ENCODE measurements at places on chromosomes 16 and 17.
A peak's percentile ranks its signal among the peaks of the same experiment; 100 is the strongest.

DNA sequence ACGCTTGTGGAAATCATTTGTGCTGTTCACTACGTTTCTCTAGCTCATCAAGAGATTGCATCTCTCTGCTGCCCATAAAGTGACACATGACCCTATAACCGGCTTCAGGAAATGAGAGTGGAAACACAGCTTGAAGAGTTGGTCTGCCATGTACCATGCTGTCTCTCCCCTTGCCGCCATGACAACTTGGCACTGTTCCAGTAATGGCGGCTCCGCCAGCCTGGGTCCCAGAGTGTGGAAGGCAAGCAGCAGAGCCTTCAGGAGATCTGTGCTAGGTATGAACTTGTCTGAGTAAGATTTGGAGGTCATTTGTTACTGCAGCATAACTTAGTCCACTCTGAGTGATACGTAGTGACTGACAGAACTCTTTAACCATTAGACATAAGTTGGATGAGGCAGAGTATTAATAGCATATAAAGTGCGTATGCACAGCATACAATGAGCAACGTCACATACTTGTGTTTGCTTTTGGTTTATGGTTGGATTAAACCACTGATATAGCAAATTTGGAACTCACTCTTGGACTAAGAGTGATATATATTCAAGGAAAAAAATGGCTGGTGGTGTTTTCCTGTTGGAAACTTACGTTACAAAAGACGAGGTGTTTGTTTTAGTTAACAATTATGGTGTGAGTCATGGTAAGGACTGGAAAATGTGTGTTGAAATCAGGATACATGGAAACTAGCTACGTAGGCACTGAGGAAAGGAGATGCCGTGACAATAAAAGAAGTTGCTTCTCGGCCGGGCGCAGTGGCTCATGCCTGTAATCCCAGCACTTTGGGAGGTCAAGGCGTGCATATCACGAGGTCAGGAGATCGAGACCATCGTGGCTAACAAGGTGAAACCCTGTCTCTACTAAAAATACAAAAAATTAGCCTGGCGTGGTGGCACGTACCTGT, 24.4 kb upstream of the PMP22 start:
- no peak for DNase-seq

DNA sequence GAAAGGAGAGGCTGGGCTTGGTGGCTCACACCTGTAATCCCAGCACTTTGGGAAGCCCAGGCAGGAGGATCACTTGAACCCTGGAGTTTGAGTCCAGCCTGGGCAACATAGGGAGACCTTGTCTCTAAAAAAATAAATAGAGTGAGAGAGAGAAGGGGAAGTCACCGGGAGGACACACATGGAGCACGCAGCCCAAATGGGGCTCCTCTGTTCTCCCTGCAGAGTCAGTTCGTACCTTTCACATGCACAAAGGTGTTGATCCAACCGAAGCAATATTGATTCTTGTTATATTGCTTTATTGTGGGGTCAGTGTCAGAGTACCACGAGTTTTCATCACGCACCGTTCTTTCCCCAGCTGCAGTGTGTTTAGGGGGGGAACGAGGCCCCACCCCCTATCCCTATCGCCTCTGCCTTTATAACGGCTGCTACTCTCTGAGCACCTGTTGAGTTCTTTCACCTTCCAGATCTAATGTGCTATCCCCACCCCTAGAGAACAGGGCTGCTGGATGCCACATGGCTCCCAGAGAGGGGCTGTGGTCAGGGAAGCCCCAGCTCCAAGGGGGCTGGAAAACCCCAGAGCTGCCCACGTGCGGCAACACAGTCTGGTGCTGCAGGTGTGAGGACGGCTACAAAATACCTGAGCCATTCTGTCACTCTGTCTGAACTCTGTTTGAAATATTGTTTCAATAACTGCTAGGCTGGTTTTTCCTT, 1.0 kb upstream of the TMEM235 start:
- DNase-seq: no peak

DNA sequence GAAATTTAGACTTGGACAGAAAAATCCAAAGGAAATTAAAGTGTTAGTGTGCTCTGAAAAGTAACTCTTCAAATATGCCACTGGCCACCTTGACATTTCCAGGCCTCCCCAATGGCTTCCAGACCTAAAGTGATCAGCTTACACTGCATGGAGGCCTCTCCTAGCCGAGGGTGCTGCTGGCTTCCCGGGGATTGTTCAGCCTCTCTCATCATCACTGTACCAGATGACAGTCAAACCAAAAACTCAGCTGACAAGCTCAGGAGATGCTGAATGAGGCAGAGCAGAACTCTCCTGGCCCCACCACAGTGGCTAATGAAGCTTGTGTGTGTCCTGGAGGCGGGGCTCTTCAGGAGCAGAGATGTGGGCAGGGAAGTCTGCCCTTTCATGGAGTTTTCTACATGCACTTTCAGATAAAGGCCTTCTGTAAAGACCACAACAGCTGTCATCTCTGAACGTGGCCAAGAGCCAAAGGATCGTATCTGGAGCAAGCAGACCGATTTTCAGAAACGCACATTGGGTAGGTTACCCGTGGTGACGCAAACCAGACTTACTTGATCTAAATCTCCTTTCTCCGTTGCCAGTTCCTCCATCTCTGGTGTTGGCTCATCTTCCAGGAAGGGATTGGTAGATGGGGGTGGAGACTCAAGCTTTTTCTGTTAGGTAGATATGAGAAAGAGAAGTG, 113.3 kb downstream of the VPS53 start:
- DNase-seq: peak; percentile 76

DNA sequence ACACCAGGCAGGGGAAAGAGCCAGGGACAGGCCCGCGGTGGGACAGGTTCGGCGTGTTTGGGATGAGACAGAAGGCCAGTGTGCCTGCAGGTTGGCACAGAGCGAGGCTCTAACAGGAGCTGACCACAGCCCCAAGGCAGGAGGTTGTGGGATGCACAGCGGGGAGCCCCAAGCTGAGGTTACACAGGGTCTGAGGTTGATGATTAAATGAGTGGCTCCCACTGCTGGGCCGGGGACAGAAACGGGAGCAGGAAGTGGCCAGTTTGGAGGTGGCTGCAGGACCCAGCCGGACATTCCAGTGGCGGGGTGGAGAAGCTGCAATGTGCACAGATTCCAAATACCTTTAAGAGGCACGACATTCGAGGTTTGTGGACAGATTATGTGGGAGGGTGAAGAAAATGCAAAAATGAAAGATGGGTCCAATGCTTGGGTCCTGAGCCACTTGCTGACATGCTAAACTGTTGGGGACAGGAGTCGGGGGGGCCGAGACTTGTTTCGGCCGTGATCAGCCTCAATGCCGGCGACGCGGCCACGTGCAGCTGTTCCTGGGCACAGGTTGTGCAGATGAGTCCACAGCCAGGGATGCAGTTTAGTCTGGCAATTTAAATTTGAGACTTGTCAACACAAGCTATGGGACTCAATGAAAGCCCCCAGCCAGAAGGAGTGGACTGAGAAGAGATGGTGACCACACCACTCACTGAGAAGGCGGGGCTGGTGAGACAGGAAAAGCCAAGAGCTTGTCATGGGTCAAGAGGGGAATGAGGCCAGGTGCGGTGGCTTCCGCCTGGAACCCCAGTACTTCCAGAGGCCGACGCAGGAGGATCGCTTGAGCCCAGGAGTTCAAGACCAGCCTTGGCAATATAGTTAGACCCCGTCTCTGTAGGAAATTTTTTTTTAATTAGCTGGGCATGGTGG, 8.7 kb downstream of the ENPP7 start:
- no peak for DNase-seq

- DNase-seq: peak; percentile 42
Measured at GRCh38 chr17:39755554-39756379, 18.0 kb downstream of the GRB7 start.

Data from stomach (tissue), 19 donors.